ENCODE measurements at places on chromosomes 12 and 14. TPM values are rescaled to one million over a fixed set of nuclear protein-coding genes. Genes with fewer than 3 reads are reported as not detected.

The VASH1 gene
- total RNA-seq, result 39.1 TPM

The DDX23 gene
- total RNA-seq, result 71.7 TPM

The NELL2 gene
- total RNA-seq, result 6.9 TPM

- DNase-seq, result peak; percentile 81
- peaks cover 84% of the 10 kb centered on the region for H3K4me1 ChIP-seq
- H3K36me3 ChIP-seq, result peaks cover 21% of the 10 kb centered on the region
- peak overlapping the region; percentile 76 for H3K4me3 ChIP-seq
These were observed 428 bp downstream of the RNF41 start for GRCh38 chr12:56221232-56221756.

- no peak overlapping the region for H3K27ac ChIP-seq
- no peaks in the 10 kb centered on the region for H3K27me3 ChIP-seq
- H3K4me3 ChIP-seq, result no peak overlapping the region
- no peak for DNase-seq
These were observed 10.7 kb downstream of the ARID4A start for GRCh38 chr14:58309086-58309485.

DNA sequence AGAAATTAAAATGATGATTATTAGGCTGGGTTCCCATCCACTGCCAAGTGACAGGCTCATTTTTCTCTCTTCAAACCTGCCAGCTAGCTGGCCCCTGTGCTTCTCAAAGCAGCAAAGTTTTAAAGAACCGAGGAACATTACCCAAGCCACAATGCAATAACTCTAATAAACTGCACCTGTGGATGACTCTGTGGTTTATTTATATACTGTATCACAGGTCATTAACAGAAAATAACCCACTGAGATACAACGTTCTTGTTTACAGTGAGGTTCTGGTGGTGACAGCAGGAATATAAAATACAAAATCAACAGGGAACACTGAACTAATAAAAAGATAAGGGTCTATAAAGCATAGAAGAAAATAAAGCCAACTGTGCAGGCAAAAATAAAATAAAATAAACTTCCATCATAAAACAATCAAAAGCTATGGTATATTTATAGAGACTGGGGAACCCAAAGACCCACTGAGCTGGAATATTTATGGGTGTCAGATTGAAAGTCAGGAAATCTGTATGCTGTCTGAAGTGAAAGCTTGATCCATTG lies 472.9 kb downstream of the NOVA1 start:
- H3K27ac ChIP-seq, result no peak overlapping the region
- H3K4me3 ChIP-seq, result no peak overlapping the region
- no peaks in the 10 kb centered on the region for H3K4me1 ChIP-seq
- DNase-seq, result no peak

DNA sequence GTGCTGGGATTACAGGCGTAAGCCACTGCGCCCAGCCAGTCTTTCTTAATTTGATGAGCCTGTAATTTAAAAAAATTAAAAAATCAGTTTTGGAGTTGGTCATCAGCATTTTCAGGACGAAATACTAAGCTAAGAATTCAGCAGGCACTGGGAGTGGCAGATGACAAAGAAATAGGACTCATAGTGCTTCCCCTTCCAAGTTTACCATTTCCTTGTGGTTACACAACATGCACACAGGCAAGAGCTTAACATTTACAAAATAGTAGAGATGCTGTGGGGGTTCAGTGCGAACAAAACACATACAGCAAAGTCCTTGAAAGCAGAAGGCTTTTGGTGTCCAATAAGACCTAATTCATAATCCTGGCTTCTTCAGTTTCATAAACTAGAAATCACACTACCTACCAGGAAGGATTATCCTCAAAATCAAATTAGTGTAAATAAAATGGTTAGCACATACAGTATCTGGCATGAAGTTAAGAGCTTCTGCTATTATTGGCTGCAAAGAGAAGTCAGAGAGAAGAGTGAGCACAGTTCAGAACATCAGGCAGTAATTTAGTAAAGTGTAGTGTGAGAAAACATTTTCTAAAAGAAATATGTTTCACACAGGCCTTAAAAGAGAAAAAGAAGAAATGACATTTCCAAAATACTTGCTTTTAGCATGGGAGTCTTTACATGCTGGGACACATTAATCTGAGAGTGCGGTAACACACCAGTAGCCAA lies 22.2 kb upstream of the KIF21A start:
- H3K36me3 ChIP-seq, result no peaks in the 10 kb centered on the region
- no peak overlapping the region for H3K27ac ChIP-seq
- no peaks in the 10 kb centered on the region for H3K27me3 ChIP-seq
- H3K4me1 ChIP-seq, result peaks cover 4% of the 10 kb centered on the region
- DNase-seq, result no peak
- no peak overlapping the region for H3K4me3 ChIP-seq

DNA sequence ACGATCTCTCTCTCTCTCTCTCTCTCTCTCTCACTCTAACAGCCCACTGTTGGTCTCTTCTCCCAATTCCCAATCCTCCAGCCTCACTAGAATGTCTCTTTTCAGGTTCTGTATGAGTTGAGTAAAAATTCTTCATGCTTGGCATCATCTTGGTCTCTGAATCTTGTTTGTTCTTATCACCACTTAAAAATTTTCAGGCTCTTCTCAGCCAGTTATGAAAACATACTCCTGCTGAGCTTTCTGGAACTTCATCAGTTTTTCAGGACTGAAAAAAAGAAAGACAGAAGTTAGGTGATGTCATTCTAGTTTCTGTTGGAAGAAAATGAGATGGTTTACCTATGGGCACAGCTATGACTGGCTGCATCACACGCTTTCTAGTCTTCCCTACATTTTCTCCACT lies 11.5 kb upstream of the IL22 start:
- DNase-seq, result no peak
- H3K4me3 ChIP-seq, result no peak overlapping the region
- H3K27me3 ChIP-seq, result no peaks in the 10 kb centered on the region

GRCh38 chr14:96917442-96917963 lies 120.3 kb downstream of the VRK1 start:
- H3K27ac ChIP-seq, result no peak overlapping the region
- H3K4me3 ChIP-seq, result no peak overlapping the region
- H3K36me3 ChIP-seq, result no peaks in the 10 kb centered on the region

- no peaks in the 10 kb centered on the region for H3K27me3 ChIP-seq
- H3K27ac ChIP-seq, result no peak overlapping the region
- no peaks in the 10 kb centered on the region for H3K36me3 ChIP-seq
- peaks cover 38% of the 10 kb centered on the region for H3K4me1 ChIP-seq
These were observed 169.4 kb downstream of the FOXN3 start for GRCh38 chr14:89247457-89248122.

DNA sequence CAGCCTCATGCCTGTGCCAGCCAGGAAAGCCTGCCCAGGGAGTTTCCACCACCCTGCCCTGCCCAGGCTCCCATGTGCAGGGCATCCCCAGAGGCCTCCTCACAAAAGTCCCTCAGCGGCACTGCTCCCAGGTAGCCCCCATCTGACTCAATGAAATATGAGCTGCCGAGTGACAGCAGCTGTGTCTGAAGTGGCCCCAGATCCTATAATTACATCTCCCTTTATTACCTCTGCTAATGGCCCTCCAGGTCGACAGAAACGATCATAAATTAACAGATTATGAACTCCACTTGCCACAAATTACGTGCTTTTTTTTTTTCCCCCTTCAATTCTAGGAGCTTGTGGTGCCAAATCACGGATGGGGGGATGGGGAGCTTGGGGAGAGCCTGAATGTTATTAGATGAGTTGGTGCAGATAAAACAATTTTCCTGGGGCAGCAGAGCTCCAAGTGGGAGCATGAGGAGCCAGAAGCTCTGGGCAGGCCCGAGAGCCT lies 110.4 kb downstream of the ESRRB start:
- H3K36me3 ChIP-seq, result no peaks in the 10 kb centered on the region
- H3K4me3 ChIP-seq, result no peak overlapping the region
- DNase-seq, result peak; percentile 25
- no peak overlapping the region for H3K27ac ChIP-seq
- H3K4me1 ChIP-seq, result no peaks in the 10 kb centered on the region

All from spleen (tissue), 13 donors.